ENCODE measurements at places on chromosomes 7 and 10.

- DNase-seq: peak; percentile 81
Observed at GRCh38 chr10:71773221-71773971, at the start of gene VSIR. VSIR (minus strand) TSS chr10:71773520; CDS start chr10:71773439, 81 bp downstream.

GRCh38 chr7:115851291-115851690 is 179.3 kb downstream of the TFEC start:
- peak; percentile 68 for DNase-seq

GRCh38 chr7:41730668-41731067 is 27.8 kb upstream of the INHBA start:
- no peak for DNase-seq

GRCh38 chr7:127250312-127251035 is 2.3 kb downstream of the GRM8 start:
- DNase-seq: no peak

DNA sequence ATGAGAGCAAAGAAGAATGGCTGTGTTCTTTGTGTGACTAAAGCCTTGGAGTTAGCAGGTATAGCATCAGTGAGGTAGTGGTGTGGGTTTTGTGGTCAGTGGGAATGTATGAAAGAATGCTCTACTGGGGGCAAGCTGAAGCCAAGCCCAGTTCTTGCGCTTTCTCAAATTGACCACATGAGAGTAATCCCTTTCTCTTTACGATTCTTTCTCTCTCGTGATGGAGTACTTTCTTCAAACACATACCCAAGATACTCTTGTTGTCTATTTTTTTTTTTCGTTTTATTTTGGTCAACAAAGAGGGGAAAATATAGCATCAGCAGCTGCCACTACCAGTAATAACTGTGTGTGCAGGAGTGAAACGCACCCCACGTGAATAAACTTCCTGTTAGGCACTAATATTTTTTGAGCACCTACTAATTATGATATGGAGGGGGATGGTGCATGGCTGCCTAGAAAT is 8.4 kb upstream of the PANK1 start:
- no peak for DNase-seq

- no peak for DNase-seq
Observed at GRCh38 chr10:113369365-113369694, 183.5 kb upstream of the HABP2 start.

- DNase-seq: no peak
Observed at GRCh38 chr7:137670222-137671064, 176.3 kb downstream of the DGKI start.

GRCh38 chr7:759569-759968 is 32.5 kb upstream of the PRKAR1B start:
- no peak for DNase-seq

- no peak for DNase-seq
Observed at GRCh38 chr10:110774069-110775019, 97.4 kb upstream of the PDCD4 start.

- DNase-seq: no peak
Observed at GRCh38 chr7:88347517-88347916, 40.8 kb upstream of the STEAP4 start.

Data from Kasumi-1 (cell line).